ENCODE measurements at places on chromosomes 3 and 15.

DNA sequence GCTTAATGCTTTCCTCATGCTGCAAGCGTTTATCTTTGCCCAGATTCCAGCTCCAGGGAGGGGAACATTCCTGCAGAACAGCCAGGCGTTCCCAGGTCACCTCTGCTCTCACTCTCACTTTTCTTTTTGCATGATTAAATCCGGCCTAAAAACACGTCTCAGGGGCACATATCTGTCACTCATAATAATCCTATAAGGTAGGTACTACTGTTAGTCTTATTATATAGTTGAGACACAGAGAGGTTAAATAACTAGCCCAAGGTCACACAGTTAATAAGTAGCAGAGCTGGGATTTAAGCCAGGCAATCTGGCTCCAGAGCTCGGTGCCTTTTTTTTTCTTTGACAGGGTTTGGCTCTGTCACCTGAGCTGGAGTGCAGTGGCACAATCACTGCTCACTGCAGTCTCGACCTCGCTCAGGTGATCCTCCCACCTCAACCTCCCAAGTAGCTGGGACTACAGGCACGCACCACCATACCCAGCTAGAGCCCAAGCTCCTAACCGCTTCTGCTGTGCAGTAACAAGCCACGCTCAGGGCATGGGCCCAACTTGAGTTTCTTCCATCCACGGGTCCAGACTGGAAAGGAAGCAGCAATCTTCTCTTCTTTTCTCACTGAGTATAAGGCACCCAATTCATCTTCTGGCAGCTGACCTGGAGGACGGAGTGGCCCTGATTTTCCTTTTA, 96.5 kb downstream of the LIPC start:
- no peak for DNase-seq

GRCh38 chr15:83327041-83327440, 42.6 kb upstream of the BNC1 start:
- DNase-seq, result no peak

DNA sequence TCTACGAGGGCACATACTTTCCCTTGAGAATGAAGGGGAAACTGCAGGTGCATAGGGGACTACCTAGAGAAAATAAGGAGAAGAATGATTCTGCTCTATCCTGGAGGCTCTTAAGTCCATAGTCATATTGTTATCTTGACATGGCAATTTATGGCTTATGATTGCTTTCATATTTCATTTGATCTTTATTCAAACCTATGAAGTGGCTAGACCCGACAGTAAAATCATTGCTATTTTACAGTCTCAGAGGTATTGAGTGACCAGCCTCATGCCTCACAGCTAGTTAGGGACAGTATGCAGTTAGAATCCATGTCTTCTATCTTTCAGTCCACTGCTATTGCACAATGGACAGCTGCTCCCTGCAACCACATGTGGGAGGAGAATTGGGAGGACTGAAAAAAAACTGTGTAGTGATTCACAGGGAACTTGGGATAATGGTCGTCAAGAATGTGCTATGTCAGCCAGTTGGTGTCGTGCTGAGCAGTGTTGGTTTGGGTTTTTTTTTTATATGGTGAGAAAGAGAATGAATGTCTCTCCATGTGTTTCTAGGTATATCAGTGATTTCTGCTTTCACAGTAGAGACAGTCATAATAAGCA, 63.2 kb upstream of the SPPL2A start:
- DNase-seq, result no peak

DNA sequence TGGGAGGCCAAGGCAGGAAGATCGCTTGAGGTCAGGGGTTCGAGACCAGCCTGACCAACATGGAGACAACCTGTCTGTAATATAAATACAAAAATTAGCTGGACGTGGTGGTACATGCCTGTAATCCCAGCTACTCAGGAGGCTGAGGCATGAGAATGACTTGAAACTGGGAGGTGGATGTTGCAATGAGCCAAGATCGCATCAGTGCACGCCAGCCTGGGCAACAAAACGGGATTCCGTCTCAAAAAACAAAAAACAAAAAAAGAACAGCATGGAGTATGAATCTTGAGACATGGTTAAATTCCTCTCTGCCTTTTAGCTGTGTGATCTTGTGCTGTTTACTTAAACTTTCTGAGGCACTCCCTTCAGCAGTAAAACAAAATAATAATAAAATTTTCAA, 244.9 kb downstream of the FGF12 start:
- no peak for DNase-seq

- no peak for DNase-seq
Observed at GRCh38 chr15:96858694-96859093, 528.2 kb downstream of the NR2F2 start.

DNA sequence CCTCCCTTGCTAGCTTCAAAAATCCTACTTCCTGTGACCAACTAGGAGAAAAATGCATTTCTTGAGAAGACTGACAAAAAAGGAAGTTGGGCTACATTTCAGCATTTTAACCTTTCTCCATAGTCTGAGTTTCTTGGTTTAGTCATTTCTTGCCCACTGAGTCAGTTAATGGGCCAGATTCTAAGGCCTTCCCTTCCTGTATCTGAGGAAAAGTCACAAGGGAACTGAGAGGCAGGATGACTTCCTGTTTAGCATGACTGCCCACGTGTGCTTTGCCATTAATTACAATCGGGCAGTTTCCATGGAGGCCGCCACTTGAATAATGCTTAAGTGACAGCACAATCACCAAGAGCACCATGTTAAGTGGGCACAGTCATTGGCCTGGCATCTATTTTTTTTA, 794.4 kb upstream of the LMCD1 start:
- DNase-seq, result no peak

DNA sequence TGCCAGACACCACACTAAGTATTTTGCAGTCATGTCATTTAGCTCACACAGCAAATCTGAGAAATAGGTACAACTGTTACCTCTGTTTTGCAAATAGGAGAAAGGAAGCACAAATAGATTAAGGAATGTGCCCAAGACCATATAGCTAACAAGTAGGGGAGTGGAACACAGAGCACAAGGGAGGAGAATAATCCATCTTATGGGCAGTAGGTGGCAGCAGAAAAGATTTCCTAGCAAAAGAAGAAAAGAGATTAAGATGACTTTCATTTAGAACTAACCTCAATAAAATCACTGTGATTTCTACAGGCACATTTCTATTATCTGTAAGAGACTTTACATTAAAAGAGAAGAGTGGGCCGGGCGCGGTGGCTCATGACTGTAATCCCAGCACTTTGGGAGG, 49.1 kb downstream of the NR1I2 start:
- DNase-seq, result no peak

DNA sequence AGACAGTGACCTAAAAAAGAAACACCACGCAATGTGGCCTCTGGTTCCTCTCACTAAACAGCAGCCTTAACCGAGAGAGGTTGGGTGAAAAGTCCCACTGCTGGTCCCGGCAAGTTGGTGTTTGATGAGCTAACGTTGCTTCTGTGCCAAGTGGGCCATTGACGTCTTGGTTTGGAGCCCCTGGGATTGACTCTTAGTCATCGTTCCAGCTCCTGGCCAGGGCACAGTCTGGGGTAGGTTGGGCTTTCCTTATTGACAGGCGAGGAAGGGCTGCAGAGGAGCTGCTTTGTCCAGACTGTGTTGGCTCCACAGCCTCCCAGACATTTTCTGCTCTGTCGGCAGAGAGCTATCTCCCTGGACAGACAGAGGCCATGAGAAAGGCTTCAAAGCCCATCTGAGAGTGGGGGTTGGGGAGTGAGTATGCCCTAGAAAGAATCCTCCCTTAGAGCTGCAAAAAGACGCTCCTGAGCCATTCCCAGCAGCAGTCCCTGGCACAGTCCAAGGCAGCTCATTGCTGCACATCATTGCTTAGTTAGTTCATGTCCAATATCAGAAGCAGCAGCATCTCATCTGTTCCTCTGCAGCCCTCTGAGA, 28.6 kb upstream of the C3orf80 start:
- no peak for DNase-seq

DNA sequence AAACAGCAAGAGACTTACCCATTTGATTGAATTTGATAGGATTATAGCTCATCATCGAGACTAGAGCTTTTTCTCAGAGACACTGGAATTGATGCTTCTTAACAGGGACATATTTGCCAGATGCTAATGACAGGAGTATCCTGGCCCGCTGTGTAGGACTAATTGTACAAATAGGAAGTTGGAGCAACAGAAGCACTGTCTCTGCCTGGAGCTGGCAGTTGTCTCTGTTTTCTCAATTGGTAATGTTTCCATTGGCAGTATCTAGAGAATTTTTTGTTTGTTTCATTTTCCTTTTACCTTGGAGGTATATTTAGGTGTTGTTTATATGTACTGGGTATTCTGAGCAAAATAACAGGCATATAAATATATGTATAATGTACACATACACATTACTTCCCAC, 8.9 kb upstream of the PCOLCE2 start:
- DNase-seq, result no peak

- no peak for DNase-seq
Observed at GRCh38 chr3:148797795-148798194, 29.8 kb upstream of the CPB1 start.

Measured in globus pallidus (tissue), 1 donor.